ENCODE measurements at places on chromosomes 7 and 10. TPM values are rescaled to one million over a fixed set of nuclear protein-coding genes. Genes with fewer than 3 reads are reported as not detected.

Gene CPA5
- 0.12 TPM for total RNA-seq

Gene CALHM1
- not detected for total RNA-seq

Gene LLCFC1
- total RNA-seq, result not detected

Gene RAMP3
- total RNA-seq, result 0.78 TPM

Gene ZNF777
- 5.8 TPM for total RNA-seq

Gene SORCS1
- total RNA-seq, result under 0.01 TPM

Gene GNAT3
- not detected for total RNA-seq

Gene ZNHIT1
- total RNA-seq, result 160 TPM

Gene MPLKIP
- total RNA-seq, result 80.3 TPM

Gene PDK4
- 2.3 TPM for total RNA-seq

Gene ARHGEF35
- 1.4 TPM for total RNA-seq

Gene RNLS
- total RNA-seq, result 20.8 TPM

DNA sequence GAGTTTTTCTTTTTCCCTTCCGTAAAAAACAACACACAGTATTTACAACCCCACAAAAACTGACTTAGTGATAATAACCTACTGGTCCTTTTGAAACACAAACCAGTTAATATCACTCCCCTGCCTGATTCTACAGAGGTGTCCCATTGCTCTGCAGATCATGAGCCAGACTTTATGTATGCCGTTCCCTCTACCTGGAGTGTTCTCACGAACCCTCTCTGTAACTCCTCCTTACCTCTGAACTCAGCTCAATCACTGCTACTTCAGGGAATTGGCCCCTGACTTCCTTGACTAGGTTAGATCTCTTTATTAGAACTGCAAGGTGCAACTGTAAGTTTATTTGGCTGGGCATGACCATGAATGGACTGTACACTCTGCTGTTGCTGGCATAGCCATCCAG is 1.6 kb upstream of the LGI1 start:
- no peak for DNase-seq

DNA sequence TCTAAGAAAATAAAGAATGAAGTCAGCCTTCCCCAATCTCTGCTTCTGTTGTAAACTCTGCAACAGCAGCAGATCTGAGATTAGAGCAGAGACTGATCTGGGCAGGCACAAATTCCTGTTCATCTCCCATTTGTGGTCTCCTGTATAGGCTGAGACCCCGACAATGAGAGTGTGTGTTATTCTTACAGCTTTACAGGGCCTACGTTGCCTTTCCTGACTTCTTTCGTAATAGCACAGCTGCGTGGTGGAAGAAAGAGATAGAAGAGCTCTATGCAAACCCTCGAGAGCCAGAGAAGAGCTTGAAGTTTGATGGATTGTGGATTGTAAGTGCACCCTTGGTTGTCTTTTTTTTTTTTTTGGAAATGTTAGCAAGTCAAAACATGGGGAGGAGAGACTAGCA is 72.1 kb downstream of the PRSS58 start:
- DNase-seq, result no peak

DNA sequence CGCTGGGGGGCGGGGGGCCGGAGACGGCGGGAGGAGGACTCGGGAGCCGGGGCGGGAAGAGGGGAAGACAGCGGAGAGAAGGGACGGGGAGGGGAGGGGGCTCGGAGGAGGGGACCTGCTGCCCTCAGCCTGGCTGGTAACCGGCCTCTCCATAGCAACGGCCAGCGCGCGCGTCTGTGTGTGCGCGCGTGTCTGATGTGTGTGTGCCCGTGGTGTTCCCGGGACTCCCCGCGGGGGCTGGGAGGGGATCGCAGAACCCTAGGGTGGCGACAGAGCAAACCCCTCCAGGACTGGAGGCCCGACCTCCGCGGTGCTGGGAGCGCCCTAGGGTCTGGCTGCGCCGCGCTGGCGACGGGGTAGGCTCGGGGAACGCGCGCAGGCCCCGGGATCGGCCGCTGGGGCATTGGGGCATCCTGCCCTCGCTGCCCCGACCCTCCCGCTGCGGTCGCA is 356.3 kb downstream of the DNAJB6 start:
- DNase-seq, result no peak

GRCh38 chr10:100303724-100304319 is 17.3 kb upstream of the BLOC1S2 start:
- DNase-seq, result peak; percentile 20

DNA sequence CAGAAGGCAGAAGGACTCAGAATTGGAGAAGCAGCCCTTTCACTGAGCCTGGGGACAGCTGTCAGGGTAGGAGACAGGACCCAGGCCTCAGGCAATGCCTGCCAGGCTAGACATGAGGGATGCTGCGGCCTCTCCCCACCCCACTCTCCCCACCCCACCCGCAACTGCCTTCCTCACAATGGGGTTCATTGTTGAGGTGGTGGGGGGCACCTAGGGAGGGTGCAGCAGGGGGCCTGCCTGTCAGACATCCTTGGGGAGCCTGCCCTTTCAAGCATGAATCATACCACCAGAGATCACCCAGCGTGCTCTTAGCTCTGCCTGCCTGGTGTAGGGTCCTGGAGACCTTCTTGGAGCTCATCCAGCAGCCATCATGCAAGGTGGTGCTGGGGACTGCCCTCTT is at the start of gene C10orf62:
Gene C10orf62 (plus strand): TSS at position 243 of the 400 bp plus-strand sequence. CDS start 177 bp downstream, outside the sequence.
- peak; percentile 13 for DNase-seq

DNA sequence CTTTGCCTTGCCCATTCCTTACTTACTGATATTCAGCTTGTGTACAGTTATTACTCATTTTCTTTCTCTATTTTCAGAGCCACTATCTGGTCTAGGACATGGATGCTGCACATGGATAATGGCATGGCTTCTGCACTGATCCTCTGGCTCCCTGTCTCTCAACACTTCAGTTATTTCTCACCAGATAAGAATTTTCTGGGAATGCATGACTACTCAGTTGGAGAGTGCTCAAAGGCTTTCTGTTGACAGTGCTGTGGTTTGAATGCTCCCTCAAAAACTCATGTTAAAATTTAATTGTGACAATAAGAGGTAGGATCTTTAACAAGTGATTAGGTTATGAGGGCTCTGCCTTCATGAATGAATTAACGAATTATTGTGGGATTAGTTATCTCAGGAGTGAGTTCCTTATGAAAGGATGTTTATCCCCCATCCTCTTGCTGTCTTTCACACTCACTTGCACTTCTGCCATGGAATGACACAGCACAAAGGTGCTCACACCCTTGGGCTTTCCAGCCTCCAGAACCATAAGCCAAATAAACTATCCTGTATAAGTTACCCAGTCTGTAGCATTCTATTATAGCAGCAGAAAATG is 16.1 kb upstream of the PIK3CG start:
- peak; percentile 79 for DNase-seq

- DNase-seq, result no peak
Observed at GRCh38 chr7:100642534-100642907, 1.2 kb upstream of the TFR2 start.

DNA sequence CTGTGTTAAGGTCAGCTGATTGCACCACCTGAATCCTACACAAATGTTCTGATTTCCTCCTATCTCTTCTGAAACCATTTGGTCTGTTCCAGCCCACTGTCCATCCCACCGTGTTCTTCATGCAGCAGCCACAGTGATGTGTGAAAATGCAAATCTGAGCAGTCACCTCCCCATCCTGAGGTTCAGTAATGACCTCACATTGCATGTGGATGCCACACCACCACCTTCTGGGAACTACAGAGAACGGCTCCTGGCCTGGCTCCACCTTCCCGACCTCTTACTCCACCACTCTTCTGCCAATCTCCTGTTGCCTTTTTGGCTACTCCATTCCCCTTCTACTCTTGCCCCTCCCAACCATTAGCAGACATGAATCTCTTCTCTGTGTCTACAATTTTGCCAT is 244.4 kb downstream of the TNS3 start:
- DNase-seq, result peak; percentile 56

DNA sequence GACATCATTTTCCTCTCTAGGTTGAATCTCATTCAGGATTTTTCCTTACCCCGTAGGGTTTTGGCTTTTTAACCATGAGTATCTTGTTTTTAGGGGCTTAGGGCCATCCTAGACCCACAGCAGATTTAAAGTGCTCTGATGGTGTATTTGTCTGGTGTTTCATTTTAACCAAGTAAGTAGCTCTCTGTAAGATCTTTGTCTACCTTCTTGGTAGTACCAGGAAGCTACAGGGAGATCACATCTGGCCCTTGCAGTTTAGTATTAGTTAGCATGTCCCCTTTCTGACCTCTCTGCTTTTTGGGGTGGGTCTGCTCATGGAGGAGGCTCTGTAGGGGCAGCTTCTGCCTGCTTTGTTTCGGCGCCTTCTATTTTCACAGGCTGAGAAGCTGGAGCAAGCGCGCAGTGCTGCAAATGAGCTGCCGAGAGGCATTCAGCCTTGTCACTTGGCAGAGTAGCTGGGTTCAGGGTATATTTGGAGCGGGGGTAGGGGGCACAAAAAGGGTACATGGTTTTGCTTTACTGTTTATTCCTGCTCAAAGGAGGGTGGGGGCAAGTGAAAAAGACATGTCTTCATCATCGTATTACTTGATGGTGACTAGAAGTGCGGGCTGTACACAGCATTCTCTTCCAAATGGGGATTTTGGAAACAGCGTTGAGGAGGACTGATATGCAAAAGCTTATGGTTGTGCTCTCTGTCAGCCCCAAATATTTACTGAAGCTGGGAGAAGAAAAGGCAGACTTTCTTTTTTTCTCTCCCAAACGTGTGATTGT is 146.3 kb downstream of the CELF2 start:
- DNase-seq, result peak; percentile 3

DNA sequence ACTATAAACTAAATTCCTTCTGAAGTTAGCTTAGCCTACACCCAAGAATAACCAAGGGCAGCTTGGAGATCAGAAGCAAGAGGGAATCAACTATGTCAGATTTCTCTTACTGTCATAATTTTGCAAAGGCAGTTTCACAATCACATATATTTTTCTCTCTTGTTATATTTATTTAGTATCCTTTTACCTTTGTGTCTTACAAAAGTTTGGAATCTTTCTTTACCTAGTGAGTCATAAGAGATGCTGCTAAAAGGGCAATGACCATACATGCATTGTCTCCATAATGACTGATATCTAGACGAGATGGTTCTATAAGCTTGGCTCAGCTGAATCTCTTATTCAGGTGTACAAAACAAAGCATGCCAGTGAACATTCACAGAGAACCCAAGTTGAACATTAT is 61.1 kb downstream of the PPP1R17 start:
- DNase-seq, result no peak

DNA sequence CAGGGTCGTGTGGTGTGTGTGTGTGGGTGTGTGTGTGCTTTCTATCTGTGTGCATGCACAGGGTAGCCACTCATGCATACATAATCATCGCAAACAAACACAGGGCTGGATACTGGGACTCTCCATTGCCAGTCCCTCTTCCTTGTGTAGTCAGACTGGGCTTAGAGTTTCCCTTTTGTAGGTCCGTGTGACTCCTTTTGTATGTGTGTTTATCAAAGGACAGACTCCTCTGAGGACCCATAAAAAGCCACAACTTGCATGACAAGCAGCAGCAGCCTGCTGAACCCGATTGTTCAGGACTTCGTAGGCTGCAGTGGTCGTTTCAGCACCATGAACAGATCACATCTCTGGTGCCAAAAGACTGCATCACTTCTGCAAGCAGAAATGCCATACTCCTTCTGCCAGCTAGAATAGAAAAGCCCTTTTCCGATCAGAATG is 895 bp downstream of the VSTM2A start:
- DNase-seq, result peak; percentile 43

- DNase-seq, result no peak
Observed at GRCh38 chr10:109592391-109592790, 330.9 kb downstream of the XPNPEP1 start.

DNA sequence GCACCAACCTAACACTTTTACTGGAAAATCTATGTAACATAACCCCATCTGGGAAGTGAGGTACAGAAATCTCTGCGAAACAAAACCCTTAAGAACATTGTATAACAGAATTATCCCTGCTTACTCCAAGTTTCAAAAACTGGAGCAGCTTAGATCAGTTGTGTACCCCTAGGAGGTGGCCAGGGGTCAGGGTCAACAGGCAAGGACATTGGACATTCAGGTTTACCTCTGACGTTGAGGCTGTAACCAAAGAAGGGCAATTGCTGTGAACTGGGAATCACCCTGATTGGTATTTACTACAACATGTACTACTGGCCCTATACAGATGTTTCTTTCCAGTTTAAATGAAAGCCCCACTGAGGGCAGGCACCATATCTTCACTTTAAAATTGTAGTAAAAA is 13.1 kb downstream of the SFXN3 start:
- DNase-seq, result no peak

- DNase-seq, result no peak
Observed at GRCh38 chr7:106270122-106270977, 14.4 kb downstream of the NAMPT start.

GRCh38 chr7:80902019-80902418 is 16.8 kb downstream of the SEMA3C start:
- no peak for DNase-seq

GRCh38 chr7:141950806-141951205 is 4.0 kb upstream of the CLEC5A start:
- DNase-seq, result no peak

DNA sequence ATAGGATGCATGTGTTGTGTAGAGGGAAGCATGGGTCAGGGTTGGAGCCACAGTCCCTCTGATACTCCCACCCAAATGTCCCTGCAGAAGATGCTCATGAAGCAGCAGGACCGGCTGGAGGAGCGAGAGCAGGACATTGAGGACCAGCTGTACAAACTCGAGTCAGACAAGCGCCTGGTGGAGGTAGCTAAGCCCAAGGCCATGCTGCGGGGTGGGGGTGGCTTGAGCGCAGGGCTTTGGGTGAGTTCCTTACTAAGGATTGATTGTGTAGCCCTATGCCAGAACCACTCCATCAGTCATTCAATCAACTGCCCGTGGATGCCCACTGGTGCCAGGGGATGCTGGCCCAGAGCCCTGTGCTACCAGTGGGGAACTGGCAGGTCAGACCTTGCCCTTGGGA is 10.3 kb downstream of the TRIM8 start:
- no peak for DNase-seq

DNA sequence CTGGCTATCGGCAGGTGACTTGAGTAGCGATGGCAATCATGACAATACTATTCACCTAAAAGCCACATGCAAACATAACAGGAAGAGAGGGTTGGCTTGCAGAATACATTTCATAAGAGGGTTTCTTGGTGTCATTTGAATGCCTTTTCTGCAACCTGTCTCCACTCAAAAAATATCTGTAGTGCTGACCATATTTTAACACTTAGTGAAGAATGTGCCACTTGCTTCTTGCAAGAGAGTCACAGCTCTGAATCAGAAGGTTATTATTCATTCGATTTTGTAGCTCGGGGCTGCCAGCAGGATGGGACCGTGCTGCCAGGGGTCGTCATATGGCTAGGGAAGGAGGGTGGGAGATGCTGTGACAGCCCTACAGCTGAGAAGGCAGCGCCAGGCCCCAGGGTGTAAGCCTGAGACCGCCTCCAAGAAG is 152.0 kb upstream of the PITRM1 start:
- DNase-seq, result no peak
